ENCODE measurements at places on chromosomes 2 and 18.
A peak's percentile ranks its signal among the peaks of the same experiment; 100 is the strongest.

GRCh38 chr2:80700961-80701360, 396.4 kb upstream of the LRRTM1 start:
- DNase-seq, result no peak

- DNase-seq, result no peak
These were observed 56.5 kb downstream of the SEPTIN10 start for GRCh38 chr2:109557309-109557708.

GRCh38 chr2:215485032-215485431, 49.2 kb upstream of the FN1 start:
- no peak for DNase-seq

DNA sequence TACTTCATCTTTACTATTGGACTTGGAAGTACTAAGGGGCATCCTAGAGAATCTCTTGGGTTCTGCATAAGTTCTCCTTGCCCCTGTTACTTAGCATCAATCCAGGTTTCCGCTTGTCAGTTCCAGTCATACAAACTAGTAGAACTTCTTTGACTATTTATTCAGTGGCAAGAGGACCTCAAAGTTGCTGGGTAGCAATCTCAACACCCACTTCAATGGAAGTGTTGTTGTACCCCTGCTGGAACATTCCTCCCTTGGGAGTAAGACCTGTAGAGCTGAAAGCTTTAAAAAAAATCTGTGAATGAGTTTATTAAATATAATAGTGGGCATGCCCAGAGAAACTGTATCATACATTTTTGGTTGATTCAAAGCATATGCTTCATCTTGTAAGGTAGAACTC, 27.0 kb downstream of the BIRC6 start:
- no peak for DNase-seq

DNA sequence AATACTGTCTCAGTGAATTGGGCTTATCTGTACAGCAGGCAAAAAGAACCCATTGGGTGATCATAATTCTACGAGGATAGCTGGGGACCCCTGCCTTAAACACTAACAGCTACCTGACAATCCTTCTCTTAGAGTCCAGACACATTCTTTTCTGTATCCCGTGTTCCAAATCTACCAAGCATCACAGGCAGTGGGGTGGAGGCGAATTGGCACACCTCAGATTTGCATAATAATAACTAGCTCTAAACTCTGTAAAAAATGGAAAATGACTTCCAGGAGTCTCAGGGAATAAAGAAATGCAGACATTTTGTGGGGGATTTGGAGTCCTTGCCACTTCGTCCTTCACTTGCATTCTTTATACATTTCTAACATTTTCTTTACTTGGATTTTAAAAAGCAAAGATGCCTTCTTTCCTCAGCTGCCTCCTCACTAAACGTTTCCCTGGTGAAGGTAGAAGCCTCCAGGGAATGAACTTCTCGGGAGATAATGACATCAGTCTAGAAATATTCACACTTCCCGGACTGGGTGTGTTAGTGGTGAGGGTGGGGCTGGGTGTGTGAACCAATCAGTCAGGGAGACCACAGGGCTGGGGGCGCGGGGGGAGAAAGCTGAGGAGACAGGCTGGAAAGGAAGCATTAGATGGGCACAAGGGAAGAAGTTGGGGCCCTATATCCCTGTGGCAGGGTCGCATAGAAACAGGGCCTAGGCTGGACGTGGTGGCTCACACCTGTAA, 59.1 kb upstream of the BOD1L2 start:
- DNase-seq, result no peak

DNA sequence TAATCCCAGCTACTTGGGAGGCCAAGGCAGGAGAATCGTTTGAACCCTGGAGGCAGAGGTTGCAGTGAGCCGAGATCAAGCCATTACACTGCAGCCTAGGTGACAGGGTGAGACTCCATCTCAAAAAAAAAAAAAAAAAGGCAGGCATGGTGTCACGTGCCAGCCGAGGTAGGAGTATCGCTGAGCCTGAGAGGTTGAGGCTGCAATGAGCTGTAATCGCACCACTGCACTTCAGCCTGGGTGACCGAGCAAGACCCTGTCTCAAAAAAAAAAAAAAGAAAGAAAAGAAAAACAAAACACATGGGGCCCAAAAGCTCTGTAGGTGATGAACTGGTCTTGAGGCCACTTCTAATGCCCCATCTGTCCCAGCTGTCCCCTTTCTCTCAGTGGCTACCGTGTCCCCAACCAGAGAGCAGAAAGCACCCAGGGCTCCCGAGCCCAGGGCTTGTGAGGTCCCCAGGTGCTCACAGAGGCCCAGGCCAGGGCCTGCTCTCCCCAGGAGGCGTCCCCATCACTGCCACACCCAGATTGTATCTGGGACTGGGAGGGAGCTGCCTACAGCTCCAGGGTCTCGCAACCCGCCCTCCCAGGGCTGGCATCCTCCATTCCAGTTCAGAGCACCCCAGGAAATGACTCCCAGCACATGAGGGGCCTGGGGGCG, 8.5 kb downstream of the KLHL30 start:
- no peak for DNase-seq

DNA sequence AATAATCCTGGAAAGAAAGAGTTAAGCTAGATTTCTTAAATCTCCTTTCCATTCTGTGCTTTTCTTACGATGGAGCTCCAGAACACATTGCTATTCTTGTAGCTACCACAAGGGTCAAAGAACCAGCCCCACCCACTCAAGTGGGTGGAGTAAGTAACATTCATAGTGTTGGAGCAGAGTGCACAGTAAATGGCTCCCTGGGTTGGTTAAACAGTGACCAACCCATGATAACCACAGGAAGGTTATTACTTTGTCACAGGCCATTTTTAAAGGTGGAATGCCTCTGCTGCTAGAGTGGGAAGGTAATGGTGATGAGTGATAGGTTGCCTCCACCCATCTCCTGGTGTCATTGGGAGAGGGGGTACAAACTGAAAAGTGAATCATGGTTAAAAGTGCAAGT, 13.9 kb downstream of the ARPC2 start:
- peak; percentile 33 for DNase-seq

- DNase-seq, result no peak
These were observed 53.6 kb downstream of the STRN start for GRCh38 chr2:36912695-36913094.

GRCh38 chr2:242085941-242086621, 216.6 kb downstream of the RTP5 start:
- DNase-seq, result no peak

DNA sequence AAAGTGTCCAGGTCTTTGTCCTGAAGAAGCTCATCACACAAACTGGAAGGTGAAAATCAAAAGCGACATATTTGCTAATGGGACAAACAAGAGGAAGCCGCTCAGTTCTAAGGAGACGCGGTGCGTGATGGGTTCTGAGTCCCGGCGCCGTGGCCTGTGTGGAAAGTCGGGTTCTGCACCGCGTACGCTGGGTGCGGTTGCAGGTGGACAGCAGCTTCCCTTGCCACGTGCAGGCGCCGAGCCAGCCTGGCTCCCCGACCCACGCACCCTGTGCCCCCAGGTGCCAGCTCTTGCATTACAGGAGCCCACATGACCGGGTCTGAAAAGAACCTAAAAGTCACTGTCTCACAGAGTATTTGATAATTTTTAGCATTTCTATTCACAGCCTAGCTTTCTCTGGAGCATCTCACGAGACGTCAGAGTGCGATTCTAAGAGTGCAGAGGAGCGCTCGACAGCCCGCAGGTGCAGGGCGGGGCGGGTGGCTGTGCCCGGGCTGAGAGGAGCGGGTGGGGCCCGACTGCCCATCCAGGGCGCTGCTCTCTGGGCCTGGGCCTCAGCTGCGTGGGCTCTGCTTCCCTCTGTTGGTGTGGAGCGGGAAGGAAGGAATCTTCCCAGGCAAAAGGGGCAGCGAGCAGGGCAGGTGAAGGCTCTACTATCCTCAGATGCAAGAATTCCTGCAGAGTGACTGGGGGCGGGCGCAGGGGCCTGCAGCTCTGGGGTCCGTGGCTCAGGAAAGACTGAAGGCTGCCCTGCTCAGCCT, 39.4 kb downstream of the MYT1L start:
- peak; percentile 73 for DNase-seq
